Astrocyte of the spinal cord (primary cell): ENCODE measurements at places on chromosomes 3 and 15.

DNA sequence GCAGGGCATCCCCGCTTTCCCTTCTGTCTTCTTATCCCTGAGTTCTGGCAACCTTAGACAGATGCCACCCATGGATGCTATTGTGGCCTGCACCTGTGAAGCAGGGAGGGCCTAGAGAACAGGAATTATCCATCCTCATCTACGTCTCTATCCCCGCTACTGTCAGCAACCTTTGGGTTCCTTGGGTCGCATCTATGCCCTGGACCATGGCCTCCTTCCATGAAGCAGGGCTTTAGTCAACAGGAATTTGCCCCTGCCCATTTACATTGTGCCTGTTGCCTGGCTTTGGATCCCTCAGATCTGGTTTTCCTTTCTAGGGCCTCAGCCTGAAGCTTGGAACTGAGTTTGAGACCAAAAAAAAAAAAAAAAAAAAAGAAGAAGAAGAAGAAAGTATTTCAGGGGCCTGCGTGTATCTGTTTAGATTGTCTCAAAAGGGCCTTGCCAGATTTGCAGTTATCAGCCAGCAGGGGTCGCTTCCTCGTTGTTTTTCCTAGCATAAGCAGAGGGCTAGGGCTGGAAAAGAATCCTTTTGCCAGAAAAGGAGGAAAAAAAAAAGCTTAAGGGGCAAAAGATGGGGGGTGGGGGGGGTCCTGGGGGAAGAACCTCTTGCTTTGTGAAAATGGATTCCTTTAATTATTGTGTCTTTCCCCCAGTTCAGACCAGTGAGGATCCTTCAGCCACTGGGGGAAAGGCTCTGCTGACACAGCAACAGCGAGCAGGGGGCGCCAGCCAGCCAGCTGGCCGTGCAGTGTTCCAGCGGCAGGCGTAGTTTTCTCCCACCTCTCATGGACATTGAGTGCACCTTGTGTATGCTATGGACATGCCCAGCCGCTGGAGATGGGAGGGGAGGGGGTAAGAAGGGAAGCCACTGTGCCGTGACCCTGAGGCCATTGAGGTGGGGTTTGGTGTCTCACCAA lies 65.7 kb upstream of the ALDH1L1 start:
- DNase-seq = peak; percentile 63

- DNase-seq = no peak
Observed at GRCh38 chr15:25635191-25635590, 196.4 kb upstream of the UBE3A start.

DNA sequence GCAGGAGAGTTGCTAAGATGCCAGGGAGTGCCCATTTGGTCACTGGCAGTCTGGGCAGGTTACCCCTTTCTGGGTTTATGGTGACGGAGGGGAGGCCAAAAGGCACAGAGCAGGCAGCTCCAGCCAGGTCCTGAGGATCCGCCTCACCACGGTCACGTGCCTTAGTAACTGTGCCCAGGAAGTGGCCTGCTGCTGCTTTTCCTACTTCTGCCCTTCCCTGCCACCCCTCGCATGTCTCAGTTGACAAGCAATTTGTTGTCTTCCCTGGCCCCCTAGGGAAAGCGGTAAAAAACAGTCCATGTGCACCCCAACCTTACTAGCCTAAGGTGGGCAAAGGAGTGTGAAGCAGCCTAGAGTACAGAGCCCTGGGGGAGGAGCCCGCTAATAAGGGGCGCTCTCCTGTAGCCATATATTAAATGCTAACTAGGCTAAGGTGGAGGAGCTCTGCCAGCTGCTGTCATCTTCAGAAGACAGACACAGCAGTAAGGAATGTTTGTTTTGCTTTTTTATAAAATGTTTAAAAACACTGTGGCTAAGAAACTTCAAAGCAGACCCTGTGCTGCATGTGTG lies 9.1 kb upstream of the LIPH start:
- DNase-seq = no peak

GRCh38 chr3:107458871-107459270 lies 63.9 kb upstream of the BBX start:
- peak; percentile 31 for DNase-seq

- peak; percentile 54 for DNase-seq
Observed at GRCh38 chr15:95304151-95304946, 1026.2 kb upstream of the NR2F2 start.

DNA sequence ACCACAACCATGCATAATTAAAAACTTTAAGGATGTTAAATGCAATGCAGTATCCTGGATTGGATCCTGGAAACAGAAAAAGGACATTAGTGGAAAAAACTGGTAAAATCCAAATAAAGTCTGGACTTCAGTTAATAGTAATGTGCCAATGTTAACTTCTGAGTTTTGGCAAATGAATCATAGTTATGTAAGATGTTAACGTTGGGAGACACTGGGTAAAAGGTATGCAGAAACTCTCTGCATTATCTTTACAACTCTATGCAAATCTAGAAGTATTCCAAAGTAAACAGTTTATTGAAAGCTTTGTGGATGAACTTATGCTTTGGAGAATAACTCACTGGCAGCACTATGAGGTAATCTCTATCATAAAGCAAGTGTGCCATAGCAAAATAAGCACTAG lies 357.4 kb downstream of the RORA start:
- DNase-seq = no peak

GRCh38 chr15:65730549-65731172 lies 61.4 kb downstream of the DENND4A start:
- peak; percentile 15 for DNase-seq

DNA sequence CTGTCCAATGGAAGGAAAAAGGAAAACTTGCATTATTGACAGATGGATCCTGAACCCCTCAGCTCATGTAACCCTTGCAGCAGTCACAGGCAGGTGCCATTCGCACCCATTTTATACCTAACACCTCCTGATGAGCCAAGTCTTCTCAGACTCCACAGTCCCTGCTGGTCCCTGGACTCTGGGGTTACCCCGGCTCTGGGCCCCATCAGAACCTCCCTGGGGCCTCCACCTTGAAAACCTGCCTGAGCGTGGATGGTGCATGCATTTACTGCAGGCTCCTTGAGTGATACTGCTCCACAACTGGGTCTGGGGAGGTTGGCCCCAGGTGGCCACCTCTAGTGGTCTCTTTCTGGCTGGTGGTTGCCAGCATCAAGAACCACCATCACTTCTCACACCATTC lies 15.9 kb upstream of the DOCK3 start:
- no peak for DNase-seq

GRCh38 chr3:122621112-122621511 lies 43.7 kb downstream of the PARP15 start:
- no peak for DNase-seq
